ENCODE measurements at places on chromosomes 13 and 19. TPM values are rescaled to one million over a fixed set of nuclear protein-coding genes. Genes with fewer than 3 reads are reported as not detected.

- peaks cover 7% of the 10 kb centered on the region for H3K4me1 ChIP-seq
- no peaks in the 10 kb centered on the region for H3K27me3 ChIP-seq
- H3K36me3 ChIP-seq: no peaks in the 10 kb centered on the region
- peak; percentile 74 for DNase-seq
Measured at GRCh38 chr13:93279982-93280381, 53.4 kb downstream of the GPC6 start.

The FCHO1 gene
- total RNA-seq: not detected

The PEX11G gene
- total RNA-seq: 7.6 TPM

- no peaks in the 10 kb centered on the region for H3K4me1 ChIP-seq
- no peak overlapping the region for H3K27ac ChIP-seq
- H3K36me3 ChIP-seq: no peaks in the 10 kb centered on the region
- no peaks in the 10 kb centered on the region for H3K27me3 ChIP-seq
Measured at GRCh38 chr19:46821512-46822409, 28.9 kb downstream of the AP2S1 start.

The SIGLEC8 gene
- total RNA-seq: 0.52 TPM

DNA sequence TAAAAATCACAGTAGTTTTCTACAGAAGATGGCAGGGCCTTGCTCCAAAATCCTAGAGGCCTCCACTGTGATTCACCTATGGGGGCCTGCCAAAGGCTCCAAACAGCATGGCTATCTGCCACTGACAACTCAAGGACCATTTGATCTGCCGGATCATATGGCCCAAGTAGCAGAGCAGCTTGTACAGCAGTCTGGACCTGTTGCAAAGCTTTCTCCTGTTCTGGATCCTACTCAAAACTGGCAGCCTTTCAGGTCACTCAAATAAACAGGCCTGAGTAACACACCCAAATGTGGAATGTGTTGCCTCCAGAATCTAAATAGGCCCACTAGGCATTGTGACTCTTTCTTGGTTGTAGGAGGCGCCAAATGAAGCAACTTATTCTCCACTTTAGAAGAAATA, 1049.3 kb downstream of the PCDH9 start:
- H3K4me3 ChIP-seq: no peak overlapping the region
- H3K27ac ChIP-seq: no peak overlapping the region
- DNase-seq: no peak
- H3K36me3 ChIP-seq: no peaks in the 10 kb centered on the region
- H3K27me3 ChIP-seq: no peaks in the 10 kb centered on the region

- no peaks in the 10 kb centered on the region for H3K27me3 ChIP-seq
- no peak overlapping the region for H3K4me3 ChIP-seq
- no peak for DNase-seq
- no peak overlapping the region for H3K27ac ChIP-seq
- H3K4me1 ChIP-seq: no peaks in the 10 kb centered on the region
Measured at GRCh38 chr13:67367399-67367798, 137.3 kb upstream of the PCDH9 start.

The LGI4 gene
- 3.9 TPM for total RNA-seq

Measured in body of pancreas (tissue), 4 donors.